ENCODE measurements at places on chromosomes 7 and 10.

GRCh38 chr7:119436882-119437281, 836.1 kb upstream of the KCND2 start:
- DNase-seq: no peak

DNA sequence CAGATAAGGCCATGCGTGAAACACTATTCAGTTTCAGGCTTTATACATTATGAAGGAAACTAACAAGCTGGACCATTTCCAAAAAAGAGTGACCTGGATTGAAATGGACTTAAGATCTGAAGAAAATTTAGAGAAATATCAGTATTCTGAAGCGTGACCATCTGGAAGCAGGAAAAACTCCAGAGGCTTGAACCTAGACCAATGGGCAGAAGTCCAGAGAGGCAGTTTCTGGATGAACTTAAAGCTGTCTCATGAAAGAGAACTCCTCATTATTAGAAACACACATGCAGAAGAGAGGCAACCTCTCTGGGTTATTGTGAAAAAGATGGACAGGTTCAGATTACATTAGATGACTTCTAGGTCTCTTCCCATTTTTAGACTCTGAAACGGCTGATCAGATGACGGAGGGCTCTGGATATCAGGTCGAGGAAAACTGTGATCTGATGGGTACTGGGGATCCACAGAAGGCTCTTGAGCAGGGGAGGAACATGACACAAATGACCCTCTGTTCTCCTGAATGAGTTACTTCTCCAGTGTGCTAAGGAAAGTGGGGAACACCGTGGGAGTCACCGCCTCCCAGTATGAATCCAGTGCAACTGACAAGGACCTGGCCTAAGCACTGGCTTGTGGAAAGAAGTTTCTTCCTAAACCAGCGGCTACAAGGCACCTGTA, 116.5 kb downstream of the SPDYE5 start:
- DNase-seq: no peak

DNA sequence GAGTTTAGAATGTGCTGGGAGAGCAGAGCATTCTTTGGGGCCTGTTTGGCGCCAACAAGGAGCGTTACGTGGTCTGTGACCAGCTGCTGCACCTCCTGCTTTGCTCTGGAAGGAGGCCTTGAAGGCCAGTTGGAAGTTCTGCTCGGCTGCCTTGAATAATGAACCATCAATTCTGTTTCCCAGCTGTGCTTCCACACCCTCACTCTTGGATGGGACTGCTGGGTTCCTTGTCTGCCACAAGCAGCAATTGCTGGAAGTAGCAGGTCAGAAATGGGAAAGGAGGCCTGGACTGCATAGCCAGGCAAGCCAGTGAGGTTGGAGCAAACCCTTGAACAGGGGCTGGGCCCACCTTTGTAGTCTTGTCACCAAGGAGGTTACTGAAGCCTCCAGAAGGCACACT, 86.6 kb upstream of the INSYN2A start:
- no peak for DNase-seq

DNA sequence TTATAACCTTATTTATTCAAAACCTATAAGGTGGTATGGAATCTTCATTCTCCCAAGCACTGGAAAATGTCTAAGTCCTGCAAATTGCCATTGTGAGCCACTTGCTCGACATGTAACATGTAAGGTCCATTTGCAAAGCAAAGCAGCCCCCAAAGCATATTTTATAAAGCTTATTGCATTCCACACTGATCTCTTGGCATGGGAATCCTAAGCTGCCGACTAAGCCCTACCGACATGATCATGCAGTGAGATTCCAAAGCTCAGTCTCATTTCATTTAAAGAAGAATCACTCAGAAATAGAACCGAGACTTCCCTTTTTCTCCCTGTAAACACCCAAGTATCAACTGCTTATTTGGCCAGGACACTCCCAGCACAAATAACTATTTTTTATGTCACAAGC, 333.4 kb upstream of the MYO3A start:
- no peak for DNase-seq

GRCh38 chr10:124677293-124677699, 66.9 kb downstream of the FAM53B start:
- DNase-seq: no peak

DNA sequence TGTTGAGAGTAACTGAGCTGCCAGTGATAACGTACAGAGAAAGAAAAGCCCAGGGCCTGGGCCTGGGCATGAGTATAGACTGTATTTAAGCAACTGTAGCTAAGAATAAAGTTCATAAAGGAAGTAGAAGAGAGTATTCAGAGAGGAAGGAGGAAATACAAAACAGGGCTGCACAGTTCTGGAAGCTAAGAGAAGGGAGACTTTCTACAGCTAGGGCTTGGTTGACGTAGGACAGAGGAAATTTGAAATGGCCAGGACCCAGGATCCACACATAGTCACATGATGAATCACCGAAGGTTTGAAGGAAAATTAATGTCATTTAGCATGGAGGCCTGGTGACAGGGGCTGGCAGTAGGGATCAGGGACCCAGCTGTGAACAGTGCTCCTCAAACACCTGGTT, 66.7 kb downstream of the ARL4A start:
- no peak for DNase-seq

DNA sequence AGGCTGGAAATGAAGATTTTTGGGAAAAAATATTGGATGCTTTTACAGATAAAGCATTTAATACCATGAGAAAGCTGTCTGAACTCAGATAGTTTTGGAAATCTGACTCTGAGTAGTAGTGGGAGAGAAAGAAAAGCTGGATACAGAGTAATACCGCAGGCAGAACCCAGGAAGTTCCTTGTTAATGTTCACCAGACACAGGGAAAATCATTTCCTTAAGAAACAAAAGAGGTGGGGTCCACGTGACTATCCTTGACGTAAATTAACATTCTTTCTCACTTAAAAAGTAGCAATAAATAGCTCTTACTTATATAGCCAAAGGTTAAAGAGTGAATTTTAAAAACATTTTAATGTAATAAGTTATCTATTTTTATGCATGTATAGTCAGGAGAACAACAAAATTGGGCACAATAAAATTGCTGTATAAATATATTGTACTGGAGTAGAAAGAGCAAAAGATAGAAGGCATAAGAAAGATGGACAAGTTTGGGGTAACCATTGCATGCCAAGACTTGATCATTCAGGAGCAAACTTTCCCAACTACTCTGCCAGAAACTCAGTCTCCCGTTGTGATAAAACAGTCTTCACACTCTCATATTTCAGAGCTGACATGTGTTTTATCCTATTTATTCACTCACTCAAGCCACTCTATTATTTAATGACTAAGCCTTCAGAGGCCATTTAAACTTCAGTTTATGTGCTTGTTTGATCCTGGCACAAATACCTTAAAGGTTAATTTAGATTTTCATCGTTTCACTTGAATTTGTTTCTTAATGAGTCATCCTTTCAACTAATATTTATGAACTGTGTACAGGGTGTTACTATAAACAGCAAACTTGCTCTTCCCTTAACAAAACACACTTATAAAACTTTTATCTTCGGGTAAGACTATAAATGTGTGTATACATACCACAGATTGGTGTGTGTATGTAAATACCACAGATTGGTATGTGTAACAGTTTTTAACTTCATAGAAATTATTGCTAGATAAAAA, 143.1 kb downstream of the GNAI1 start:
- DNase-seq: peak; percentile 5

DNA sequence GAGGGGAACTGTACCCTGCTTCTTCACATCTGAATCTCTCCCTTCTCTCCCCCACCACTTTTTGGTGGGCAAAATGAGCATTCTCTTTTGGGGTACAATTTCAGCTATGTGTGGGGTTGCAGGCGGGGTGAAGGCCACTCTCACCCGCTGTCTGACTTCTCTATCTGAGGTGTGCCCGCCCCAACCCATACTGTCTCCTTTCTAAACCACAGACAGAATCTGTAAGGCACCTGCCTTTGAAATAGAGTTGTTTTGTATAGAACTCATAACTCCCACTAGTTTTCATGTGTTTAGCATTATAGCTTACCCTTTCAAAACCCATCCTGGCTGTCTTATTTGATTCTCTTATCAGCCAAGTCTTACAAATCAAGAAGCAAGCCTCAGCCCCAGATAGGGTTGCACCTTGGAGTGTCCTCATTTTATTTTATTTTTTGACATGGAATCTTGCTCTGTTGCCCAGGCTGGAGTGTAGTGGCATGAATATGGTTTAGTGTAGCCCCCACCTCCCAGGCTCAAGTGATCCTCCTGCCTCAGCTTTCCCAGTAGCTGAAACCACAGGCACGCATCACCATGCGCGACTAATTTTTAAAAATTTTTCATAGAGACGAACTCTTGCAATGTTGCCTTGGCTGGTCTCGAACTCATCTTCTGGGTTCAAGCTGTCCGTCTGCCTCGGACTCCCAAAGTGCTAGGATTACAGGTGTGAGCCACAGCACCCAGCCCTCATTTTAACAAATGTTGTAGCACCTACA, 11.9 kb downstream of the TSPAN14 start:
- DNase-seq: no peak

DNA sequence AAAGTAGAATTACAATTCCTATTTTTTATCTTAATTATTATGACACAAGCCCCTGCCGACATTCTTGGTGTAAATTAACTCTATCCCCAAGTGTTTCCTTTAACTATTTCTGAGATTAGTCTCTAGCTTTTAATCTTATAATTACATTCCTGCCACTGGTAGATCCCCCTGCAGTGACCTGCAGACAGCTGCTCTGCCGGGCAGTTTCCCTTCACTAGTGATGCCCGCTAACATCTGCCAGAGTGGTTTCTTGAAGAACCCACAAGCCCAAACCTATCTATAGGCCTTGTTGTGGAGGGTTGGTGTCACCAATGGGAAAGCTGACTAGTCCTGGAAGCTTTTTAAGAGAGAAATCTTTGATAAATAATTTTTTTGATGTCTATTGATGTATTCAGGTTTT, 50.0 kb downstream of the ADAM22 start:
- DNase-seq: no peak

DNA sequence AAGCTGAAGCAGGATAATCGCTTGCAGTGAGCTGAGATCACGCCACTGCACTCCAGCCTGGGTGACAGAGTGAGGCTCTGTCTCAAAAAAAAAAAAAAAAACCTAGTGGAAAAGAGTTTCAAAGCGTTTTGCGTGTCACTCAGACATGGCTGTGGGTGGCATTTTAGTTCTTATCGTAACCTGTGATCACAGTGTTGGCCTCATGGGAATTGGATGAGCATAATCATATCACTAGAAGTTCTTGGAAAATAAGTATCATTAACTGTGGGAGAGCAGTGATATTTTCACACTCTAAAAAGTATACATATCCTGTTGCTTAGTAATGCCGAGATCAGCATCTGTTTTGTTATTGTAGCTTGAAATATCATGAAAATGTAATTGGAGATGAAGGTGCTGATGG, 92.6 kb downstream of the CREM start:
- DNase-seq: no peak

DNA sequence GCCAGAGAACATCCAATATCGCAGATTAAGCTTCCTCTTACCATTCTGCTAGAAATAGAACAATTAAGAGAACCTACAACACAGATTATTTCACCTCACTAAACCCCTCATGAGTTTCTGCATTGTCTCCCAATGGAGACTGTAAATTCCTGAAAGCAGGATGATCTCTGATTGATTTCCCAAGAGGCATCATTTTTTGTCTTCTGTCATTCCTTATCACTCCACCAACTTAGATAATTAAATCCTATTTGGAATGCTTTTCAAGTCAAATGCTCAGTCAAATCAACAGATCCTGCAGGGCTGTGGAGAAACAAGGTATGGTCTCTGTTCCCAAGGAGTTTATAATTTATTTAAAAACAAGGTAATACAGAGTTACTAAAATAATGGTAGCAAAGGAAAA, 161.5 kb downstream of the MTERF1 start:
- no peak for DNase-seq

DNA sequence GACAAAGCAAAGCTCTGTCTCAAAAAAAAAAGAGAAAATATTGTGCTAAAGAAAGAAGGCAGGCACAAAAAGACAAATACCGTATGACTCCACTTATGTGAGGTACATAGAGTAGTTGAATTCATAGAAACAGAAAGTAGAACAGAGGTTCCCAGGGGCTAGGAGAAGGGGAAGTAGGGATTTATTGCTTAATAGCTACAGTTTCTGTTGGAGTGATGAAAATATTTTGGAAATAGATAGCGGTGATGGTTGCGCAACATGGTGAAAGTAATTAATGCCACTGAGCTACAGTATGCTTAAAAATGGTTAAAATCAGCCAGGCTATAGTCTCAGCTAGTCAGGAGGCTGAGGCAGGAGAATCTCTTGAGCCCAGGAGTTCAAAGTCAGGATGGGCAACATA, 18.5 kb upstream of the NPFFR1 start:
- DNase-seq: no peak

- DNase-seq: no peak
Measured at GRCh38 chr10:112875476-112876267, 74.4 kb upstream of the TCF7L2 start.

- no peak for DNase-seq
Measured at GRCh38 chr7:122412441-122412840, 107.9 kb upstream of the FEZF1 start.

DNA sequence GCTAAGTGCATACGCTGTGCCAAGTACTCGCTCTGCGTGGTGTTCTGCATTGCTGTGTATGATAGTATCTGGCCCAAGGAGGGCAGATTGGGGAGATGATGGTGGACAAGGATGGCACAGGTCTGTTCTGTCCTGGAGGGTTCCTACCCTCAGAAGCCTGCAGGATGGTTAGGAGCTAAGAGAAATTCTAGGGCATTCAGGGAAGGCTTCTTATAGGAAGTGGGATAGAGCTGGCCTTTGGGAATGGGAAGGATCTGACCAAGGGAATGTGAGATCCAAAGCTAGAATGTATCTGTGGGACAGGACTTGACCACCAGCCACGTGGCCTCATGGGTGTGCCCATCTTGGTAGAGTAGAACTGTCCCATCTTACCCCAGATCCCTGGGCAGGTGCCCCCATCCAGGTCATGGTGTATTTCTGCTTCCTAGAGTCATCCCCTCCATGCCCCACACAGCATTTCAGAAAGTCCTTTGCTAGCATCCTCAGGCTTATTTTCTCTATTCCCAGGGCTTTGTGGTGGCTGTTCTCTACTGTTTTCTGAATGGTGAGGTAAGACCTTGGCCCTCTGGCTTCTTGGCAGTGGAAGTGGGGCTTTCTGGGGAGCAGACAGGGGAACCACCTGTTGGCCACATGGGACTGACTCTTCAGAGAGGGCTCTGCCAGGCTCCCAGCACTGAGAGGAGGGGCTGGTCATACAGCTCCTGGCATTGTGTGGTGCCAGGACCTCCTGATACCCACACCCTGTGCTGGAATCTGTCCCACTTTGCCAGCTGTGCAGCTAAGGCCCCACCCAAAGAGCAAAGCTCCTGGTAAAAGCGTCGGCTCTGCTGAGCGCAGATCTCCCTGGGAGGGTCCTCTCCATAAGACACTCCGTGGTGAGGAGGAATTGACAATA, 52.5 kb downstream of the ADCYAP1R1 start:
- no peak for DNase-seq

GRCh38 chr7:216360-217300, 24.3 kb downstream of the FAM20C start:
- no peak for DNase-seq

GRCh38 chr10:89921403-89921802, 220.0 kb downstream of the KIF20B start:
- DNase-seq: no peak

GRCh38 chr7:2553108-2553507, 2.2 kb downstream of the BRAT1 start:
- DNase-seq: no peak
